ENCODE measurements at places on chromosomes 7 and 10.

DNA sequence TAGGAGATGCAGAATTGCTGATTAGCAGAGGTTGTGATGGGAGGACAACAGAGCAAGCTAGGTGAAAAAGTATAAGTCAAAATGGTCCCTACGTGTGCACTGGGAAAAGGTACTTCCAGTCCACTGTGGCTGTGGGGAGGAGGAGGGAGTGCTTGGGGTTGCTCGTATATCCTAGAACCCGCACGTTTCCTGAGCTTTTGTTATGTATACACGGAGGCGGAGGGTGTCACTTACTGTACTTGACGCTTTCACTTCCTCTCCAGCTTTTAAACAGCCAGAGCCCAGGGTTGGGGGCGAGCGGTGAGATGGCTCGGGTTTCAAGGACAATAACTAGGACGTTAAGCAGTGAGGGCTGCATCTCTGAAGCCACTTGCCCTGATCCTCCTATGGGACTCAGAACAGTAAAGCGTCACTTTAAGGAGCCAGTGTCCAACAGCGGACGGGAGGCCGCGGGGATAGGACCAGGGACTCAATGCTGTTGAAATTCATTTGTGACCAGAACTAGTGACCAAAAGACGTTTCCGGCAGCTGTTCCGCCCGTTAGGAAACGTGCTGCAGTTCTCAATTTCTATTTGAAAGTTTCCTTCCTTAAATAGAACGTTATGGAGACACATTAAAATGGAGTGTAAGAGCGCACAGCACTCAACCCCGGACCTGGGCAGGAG lies 985 bp upstream of the ETV1 start:
- DNase-seq: no peak

DNA sequence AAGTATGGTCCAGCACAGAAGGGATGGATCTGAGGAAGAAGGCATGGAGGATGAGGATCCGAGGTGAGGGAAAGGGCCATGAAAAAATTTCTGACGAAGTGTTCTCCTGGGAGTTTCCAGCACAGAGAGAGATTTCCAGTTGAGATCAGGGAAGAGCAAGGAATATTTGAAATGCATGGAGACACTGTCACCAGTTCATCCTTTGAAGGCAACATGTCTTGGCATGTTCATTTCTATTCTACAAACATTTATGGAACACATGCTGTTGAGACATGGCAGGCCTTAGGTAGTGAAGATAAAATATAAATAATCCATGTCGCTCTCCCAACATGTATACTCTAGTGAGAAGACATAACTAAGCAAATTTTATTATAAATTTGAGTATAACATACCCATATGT lies 234.0 kb upstream of the TCF7L2 start:
- DNase-seq: no peak

DNA sequence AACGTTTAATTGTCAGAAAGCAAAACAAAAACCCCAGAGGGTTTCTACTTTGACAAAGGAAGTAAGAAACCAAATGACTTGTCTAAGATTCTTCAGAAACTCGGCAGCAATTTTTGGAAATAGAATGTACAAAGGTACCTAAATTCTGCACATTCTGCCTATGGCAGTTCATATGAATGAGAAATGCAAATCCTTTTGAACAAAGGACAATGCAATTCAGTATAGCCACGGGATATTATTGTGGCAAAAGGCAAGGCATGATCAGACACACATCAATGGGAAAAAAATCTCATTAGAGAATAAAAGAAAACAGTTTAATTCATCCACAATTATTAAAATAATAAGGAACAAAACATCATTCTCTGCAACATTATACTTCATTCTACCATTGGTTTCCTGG lies 93.4 kb downstream of the SEMA3C start:
- DNase-seq: no peak

GRCh38 chr10:102648269-102648888 lies 4.1 kb downstream of the TRIM8 start:
- no peak for DNase-seq

- no peak for DNase-seq
Measured at GRCh38 chr7:134101716-134102115, 25.4 kb upstream of the LRGUK start.

- no peak for DNase-seq
Measured at GRCh38 chr7:157537056-157537455, 200.3 kb downstream of the DNAJB6 start.

GRCh38 chr10:122342293-122343134 lies 32.0 kb upstream of the PLEKHA1 start:
- DNase-seq: peak; percentile 43

- no peak for DNase-seq
Measured at GRCh38 chr10:77537720-77538373, 99.8 kb downstream of the KCNMA1 start.

- DNase-seq: no peak
Measured at GRCh38 chr10:8026349-8027259, 27.9 kb upstream of the GATA3 start.

DNA sequence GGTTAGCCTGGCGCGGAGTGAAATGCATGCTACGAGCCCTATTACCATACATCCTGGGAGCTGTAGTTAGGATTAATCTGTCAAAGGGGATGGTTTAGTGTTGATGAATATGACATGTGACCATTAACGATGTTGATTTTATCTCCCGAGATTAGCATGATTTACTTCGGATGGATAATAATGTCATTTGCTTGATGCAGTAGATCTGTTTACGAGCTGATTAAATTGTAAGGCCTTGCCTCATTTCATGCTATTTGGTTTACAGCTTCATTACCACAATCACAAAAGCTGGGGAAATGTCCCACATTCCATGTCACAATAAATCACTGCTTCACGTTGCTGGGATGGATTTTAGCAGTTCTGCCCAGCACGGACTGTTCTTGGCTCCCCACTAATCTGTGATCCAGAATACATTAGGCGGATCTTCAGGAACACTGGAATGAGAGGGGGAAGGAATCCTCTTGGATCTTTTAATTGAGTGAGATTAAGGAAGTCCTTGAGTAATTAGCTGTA lies 22.3 kb downstream of the ZNF503 start:
- DNase-seq: no peak

GRCh38 chr10:127694580-127695193 lies 42.3 kb upstream of the FOXI2 start:
- DNase-seq: no peak

- DNase-seq: no peak
Measured at GRCh38 chr10:30182191-30183054, 123.0 kb upstream of the JCAD start.

GRCh38 chr7:120373174-120373573 lies 100.2 kb downstream of the KCND2 start:
- DNase-seq: no peak

GRCh38 chr7:107874605-107875446 lies 16.2 kb upstream of the DLD start:
- no peak for DNase-seq

DNA sequence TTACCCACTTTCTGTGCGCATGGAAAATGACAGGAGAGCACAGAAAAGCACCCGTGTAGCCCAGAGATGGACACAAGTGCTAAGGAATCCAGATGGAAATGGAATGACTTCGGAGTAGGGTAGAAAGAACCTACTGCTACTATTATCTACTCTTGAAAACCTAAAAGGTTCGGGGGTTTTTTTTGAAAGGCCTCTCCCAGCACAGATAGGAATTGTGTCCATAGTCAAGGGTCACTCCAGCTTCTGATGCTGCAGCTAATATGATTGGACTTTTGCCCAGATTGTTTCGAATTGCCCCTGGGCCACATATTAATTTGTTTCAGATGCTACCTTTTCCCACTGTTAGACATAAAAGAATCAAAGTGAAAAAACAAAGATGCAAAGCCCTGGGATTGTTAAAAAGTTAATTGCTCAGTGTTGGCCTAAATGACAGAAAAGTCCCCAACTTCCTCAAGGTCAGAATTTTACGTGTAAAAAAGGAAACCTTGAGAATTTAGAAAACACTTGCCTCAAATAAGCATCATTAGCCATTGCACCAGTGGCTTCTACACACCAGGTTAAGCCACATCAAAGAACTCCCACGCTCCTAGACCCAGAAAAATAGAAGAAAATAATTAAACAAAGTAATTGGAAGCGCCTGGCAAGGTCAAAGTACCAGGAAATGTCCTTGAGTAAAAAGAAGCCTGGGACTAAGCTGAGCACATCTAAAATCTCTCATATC lies 40.8 kb upstream of the INSIG1 start:
- DNase-seq: no peak

- no peak for DNase-seq
Measured at GRCh38 chr7:1105189-1105588, 17.3 kb downstream of the GPER1 start.

- DNase-seq: no peak
Measured at GRCh38 chr10:88027570-88027969, 164.1 kb downstream of the PTEN start.

- no peak for DNase-seq
Measured at GRCh38 chr7:2498708-2499107, 20.9 kb upstream of the LFNG start.

- no peak for DNase-seq
Measured at GRCh38 chr7:99409806-99410205, 1.0 kb downstream of the BUD31 start.

DNA sequence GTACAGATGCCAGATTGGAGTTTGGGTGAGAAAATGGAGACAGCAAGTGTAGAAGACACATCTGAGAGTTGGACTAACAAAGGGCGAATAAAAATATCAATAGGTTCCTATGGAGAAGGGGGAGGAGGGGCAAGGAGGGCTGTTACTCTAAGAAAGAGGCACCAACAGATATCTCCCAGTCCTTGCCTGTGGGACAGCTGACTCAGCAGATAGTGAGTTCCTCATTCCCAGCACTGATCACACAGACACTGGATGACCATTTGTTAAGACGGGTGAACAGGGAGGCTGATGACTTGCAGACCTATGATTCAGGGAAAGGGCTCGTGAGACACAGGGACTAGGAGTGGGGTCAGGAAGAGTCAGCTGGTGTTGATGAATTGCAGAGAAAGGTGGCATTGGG lies 5.7 kb upstream of the PRR15 start:
- DNase-seq: no peak

GRCh38 chr7:1342090-1342640 lies 109.5 kb downstream of the UNCX start:
- no peak for DNase-seq

DNA sequence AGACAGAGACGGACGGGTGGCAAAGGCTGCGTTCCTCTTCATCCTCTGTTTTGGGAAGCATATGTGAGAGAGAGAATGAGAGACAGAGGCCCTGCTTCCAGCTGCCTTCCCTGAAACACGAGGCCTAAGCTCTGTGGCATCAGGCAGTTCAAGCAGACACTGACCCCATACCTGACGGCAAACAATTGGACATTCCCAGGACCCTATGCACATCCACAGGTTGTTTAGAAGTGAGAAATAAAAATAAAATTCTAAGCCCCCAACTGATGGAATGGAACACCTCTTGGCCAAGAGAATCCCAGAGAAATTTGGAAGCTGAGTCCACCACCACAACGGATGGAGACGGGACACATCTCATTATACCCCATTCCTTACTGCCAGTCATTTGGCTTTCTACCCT lies 105.3 kb downstream of the CPXM2 start:
- no peak for DNase-seq

- no peak for DNase-seq
Measured at GRCh38 chr7:135177028-135177696, 6.7 kb upstream of the CYREN start.

DNA sequence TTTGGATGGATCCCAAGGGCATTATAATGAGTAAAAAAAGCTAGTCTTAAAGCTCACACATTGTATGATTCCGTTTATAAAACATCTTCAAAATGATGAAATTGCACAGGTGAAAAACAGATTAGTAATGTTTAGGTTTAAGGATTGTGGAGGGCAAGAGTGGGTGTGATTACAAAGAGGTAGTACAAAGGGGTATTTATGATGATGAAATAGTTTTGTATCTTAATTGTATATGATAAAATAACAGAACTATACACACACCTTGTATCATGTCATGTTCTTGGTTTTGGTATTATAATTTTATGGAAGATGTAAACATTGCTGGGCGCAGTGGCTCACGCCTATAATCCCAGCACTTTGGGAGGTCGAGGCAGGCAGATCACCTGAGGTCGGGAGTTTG lies 2.8 kb upstream of the SSC4D start:
- DNase-seq: no peak

DNA sequence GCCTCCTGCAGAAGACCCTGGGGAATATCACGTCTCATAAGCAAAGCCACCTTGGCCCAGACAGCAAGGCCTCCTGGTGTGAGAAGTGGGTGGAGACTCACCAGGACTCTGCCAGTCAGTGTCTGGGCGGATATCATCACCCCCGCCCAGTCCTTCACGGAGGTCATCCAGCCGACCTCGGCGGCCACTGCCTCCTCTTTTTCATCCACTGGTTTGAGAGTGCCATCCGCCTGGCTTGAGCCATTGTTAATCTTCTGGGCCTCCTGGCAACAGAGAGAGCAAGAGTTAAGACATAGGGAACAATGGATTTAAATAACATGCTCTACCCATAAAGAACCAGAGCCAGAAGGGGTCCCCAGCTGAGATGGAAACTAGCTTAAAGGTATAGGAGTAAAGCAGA lies 233.8 kb downstream of the KCNMA1 start:
- no peak for DNase-seq

DNA sequence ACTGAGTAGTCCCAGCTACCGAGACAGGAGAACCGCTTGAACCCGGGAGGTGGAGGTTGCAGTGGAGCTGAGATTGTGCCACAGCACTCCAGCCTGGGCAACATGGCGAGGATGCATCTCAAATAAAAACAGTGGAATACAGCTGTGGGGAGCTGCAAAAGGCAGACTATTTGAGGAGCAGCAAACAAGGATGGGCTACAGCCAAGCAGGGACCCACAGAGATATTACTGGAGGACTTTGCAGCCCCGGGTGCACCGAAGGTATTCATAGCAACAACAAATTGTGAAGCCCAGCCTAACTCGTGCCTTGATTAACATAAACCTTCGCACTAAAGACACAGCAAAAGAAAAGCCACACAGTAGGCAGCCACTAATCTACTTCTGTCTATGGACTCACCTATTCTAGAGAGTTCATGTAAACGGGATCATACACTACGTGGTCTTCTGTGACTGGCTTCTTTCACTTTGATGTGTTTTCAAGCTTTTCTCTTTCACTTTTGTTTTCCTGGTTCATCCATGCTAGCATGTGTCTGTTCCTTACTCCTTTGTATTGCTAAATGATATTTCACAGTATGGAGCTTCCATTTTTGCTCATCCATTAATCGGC lies 34.0 kb downstream of the PODXL start:
- no peak for DNase-seq

- DNase-seq: no peak
Measured at GRCh38 chr7:126378642-126379041, 874.1 kb downstream of the GRM8 start.

- DNase-seq: no peak
Measured at GRCh38 chr10:114322344-114322743, 82.0 kb downstream of the AFAP1L2 start.

DNA sequence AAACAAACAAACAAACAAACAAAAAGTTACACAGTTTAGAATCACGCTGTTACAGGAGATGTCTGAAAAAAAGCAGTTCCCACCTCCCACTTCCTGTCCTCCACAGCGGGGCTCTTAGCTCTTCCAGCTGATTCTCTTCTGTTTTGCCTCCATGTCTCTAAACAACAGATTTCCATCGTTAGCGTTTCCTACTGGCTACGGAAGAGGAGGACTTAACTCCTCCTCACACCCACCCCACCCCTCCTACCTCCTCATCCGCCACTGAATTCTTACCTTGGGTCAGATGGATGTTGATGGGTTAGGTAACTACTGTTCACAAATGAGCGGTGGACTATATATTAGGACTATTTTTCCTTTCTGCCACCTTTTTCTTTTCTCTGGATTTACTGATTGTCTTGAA lies 36.8 kb upstream of the NUB1 start:
- DNase-seq: no peak

- no peak for DNase-seq
Measured at GRCh38 chr7:105408791-105409410, 20.2 kb upstream of the SRPK2 start.
